ENCODE measurements at places on chromosomes 13 and 19. TPM values are rescaled to one million over a fixed set of nuclear protein-coding genes. Genes with fewer than 3 reads are reported as not detected.

NLRP11 gene
- not detected for total RNA-seq

PDX1 gene
- total RNA-seq = not detected

TSHZ3 gene
- total RNA-seq = 3.9 TPM

LRRC25 gene
- total RNA-seq = 6.8 TPM

SERTM1 gene
- 0.30 TPM for total RNA-seq

CAMSAP3 gene
- 0.55 TPM for total RNA-seq

GRCh38 chr19:34366738-34367623, 2.0 kb downstream of the GPI start:
- H3K4me1 ChIP-seq = peaks cover 50% of the 10 kb centered on the region
- H3K36me3 ChIP-seq = peaks cover 42% of the 10 kb centered on the region
- H3K27ac ChIP-seq = peak overlapping the region; percentile 83
- H3K27me3 ChIP-seq = no peaks in the 10 kb centered on the region

DNA sequence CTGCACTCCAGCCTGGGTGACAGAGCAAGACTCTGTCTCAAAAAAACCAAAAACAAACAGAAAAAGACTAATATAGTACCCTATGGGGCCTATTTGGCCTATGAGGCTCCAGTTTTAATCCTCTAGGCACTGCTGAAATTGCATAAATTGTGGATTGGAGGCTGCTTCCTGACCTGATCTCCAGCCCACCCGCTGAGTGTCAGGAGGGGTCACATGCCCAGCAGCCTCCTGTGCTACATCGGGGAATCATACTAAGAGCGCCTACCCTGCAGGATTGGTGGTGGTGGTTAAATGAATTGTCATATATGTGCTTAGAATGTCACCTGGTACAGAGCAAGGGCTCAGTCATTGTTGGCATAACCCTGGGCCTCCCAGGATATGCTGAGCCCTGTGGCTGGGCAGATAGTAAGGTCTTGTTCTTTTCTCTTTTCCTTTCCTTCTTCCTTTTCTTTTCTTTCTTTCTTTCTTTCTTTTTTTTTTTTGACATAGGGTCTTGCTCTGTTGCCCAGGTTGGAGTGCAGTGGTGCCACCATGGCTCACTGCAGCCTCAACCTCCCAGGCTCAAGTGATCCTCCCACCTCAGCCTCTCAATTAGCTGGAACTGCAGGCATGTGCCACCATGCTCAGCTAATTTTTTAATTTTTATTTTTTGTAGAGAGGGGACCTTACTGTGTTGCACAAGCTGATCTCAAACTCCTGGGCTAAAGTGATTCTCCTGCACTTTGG, 31.3 kb downstream of the LTBP4 start:
- H3K27ac ChIP-seq = no peak overlapping the region
- no peak for DNase-seq
- H3K27me3 ChIP-seq = no peaks in the 10 kb centered on the region
- H3K4me3 ChIP-seq = no peak overlapping the region
- H3K4me1 ChIP-seq = peaks cover 11% of the 10 kb centered on the region
- H3K36me3 ChIP-seq = peaks cover 6% of the 10 kb centered on the region

- no peak overlapping the region for H3K27ac ChIP-seq
- DNase-seq = no peak
- H3K27me3 ChIP-seq = no peaks in the 10 kb centered on the region
- no peaks in the 10 kb centered on the region for H3K36me3 ChIP-seq
- H3K4me3 ChIP-seq = no peak overlapping the region
Measured at GRCh38 chr13:20489185-20489820, 36.4 kb downstream of the CRYL1 start.

DNA sequence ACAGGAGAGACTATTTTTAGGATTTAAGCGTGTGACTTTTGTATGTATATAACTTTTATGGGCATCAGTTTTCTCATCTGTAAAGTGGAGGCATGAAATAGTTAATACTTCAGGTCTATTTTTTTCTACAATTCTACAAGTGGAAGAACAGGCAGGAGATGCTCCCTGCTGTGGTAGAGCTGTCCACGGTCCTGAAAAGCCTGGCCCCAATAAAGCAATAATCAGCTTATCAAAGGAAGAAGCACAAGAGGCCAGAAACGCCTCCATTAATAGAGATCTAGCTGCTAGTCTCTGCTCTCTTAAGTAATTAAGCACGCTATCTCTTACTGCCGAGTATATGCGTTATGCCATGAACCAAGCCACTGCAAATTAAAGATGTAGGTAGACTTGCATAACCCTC, 28.0 kb upstream of the WASF3 start:
- no peaks in the 10 kb centered on the region for H3K36me3 ChIP-seq
- no peaks in the 10 kb centered on the region for H3K4me1 ChIP-seq
- H3K4me3 ChIP-seq = no peak overlapping the region
- DNase-seq = no peak

DNA sequence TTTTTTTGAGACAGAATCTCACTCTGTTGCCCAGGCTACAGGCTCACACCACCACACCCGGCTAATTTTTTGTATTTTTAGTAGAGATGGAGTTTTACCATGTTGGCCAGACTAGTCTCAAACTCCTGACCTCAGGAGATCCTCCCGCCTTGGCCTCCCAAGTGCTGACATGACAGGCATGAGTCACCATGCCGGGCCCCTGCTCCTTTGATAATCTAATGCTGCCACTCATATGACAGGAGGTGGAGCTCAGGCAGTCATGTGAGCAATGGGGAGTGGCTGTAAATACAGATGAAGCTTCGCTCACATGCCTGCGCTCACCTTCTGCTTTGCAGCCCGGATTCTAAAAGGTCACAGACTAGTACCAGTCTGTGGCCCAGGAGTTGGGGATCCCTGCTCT, 25.1 kb downstream of the ARHGEF18 start:
- H3K4me3 ChIP-seq = no peak overlapping the region
- H3K4me1 ChIP-seq = no peaks in the 10 kb centered on the region
- H3K27ac ChIP-seq = no peak overlapping the region
- no peaks in the 10 kb centered on the region for H3K36me3 ChIP-seq
- no peaks in the 10 kb centered on the region for H3K27me3 ChIP-seq

DNA sequence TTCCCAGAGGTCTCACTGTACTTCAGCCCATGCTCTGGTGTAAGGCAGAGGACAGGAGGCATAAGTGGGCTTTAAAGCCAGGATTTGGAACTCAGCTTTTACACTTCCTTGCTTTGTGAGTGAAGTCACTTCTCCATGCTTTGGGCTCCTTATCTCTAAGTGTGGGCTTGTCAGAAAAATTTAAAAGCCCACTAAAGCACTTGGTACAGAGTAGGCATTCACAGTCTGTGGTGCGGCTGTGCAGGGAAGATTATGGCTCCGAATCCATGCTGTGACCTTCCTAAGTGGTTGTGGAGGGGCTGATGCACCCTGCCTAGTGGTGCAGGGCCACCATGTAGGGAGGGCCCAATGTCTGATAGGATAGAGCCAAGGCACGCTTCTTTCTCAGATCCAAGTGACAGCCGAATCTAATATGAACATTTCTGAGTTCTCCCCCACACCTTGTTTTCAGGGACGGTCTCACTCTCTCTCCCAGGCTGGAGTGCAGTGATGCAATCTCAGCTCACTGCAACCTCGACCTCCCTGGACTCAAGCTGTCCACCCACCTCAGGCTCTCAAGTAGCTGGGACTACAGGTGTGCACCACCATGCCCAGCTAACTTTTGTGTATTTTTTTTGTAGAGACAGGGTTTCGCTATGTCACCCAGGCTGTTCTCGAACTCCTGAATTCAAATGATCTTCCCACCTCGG, 6.9 kb downstream of the TIMM29 start:
- H3K27me3 ChIP-seq = no peaks in the 10 kb centered on the region
- H3K36me3 ChIP-seq = no peaks in the 10 kb centered on the region
- peaks cover 6% of the 10 kb centered on the region for H3K4me1 ChIP-seq
- H3K4me3 ChIP-seq = no peak overlapping the region

GRCh38 chr13:71213252-71213821, 653.7 kb downstream of the DACH1 start:
- H3K4me3 ChIP-seq = no peak overlapping the region
- H3K4me1 ChIP-seq = peaks cover 8% of the 10 kb centered on the region
- no peak for DNase-seq
- H3K27ac ChIP-seq = no peak overlapping the region
- no peaks in the 10 kb centered on the region for H3K27me3 ChIP-seq
- no peaks in the 10 kb centered on the region for H3K36me3 ChIP-seq

DNA sequence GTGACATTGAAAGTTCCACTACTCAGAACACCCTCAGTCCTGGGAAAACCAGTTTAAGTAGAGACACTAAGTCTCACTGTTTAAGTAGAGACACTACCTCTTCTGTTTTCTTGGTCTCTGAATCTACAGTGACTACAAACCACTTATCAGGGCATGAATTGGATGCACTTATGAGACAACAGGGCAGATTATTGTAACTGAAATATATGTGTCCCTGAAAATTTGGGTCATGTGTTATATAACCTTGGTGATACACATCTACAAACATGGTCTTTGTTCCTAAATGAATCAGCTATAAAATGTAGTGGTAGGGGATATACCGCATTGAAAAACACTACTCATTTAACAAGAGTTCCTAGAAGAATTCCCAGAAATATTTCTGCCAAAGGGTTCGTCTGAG, 55.7 kb downstream of the SERP2 start:
- no peaks in the 10 kb centered on the region for H3K4me1 ChIP-seq
- H3K27ac ChIP-seq = no peak overlapping the region
- no peak overlapping the region for H3K4me3 ChIP-seq
- no peak for DNase-seq
- no peaks in the 10 kb centered on the region for H3K27me3 ChIP-seq

DNA sequence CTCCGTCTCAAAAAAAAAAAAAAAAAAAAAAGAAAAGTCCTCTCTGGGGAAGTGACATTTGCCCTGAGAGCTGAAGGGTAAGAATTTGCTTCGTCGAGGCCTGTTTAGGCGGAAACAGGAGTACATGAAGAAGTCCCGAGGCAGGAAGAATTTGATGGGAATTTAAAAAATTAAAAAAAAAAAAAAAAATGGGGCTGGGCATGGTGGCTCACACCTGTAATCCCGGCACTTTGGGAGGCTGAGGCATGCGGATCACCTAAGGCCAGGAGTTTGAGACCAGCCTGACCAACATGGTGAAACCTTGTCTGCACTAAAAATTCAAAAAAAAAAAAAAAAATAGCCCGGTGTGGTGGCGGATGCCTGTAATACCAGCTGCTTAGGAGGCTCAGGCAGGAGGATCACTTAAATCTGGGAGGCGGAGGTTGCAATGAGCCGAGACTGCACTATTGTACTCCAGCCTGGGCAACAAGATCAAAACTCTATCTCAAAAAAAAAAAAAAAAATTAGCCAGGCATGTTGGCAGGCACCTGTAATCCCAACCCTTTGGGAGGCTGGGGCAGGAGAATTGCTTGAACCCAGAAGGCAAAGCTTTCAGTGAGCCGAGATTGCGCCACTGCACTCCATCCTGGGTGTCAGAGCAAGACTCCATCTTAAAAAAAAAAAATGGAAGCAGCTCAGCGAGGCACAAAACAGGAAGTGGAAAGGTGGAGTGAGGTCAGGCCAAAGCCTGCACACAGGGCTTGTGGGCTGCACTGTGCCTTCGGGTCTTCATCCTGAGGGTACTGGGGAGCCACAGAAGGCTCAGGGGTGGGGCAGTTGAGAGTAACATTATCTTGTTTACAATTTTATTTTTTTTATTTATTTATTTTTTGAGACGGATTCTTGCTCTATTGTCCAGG, 4.9 kb downstream of the BAX start:
- H3K27me3 ChIP-seq = no peaks in the 10 kb centered on the region
- H3K36me3 ChIP-seq = no peaks in the 10 kb centered on the region
- no peaks in the 10 kb centered on the region for H3K4me1 ChIP-seq
- DNase-seq = no peak
- H3K27ac ChIP-seq = no peak overlapping the region
- no peak overlapping the region for H3K4me3 ChIP-seq

GRCh38 chr19:46714444-46715106, 2.3 kb downstream of the PRKD2 start:
- no peak for DNase-seq
- H3K27me3 ChIP-seq = no peaks in the 10 kb centered on the region
- peak overlapping the region; percentile 90 for H3K27ac ChIP-seq
- no peaks in the 10 kb centered on the region for H3K36me3 ChIP-seq
- H3K4me1 ChIP-seq = no peaks in the 10 kb centered on the region

DNA sequence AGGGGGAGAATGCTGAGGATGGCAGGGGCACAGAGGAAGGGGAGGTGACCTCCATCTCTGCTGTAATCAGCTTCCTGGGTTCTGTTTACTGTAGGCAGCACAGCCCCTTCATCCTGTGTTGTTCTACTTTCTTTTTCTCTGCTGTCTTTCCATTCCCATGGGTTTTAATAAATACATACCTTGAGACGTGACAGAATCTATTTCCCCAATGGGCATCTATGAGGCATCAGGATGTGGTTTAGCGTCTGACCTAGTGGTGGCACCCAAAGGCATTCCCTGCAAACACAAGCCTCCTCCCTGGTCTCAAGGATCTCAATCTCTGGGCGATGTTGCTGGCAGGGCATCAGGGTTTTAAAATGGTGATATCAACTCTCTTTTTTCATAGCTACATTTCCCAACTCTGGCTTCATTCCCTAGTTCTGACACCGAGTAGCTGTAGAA, 60.8 kb downstream of the ALOX5AP start:
- H3K27me3 ChIP-seq = no peaks in the 10 kb centered on the region
- no peak overlapping the region for H3K27ac ChIP-seq
- peaks cover 11% of the 10 kb centered on the region for H3K4me1 ChIP-seq
- no peaks in the 10 kb centered on the region for H3K36me3 ChIP-seq

DNA sequence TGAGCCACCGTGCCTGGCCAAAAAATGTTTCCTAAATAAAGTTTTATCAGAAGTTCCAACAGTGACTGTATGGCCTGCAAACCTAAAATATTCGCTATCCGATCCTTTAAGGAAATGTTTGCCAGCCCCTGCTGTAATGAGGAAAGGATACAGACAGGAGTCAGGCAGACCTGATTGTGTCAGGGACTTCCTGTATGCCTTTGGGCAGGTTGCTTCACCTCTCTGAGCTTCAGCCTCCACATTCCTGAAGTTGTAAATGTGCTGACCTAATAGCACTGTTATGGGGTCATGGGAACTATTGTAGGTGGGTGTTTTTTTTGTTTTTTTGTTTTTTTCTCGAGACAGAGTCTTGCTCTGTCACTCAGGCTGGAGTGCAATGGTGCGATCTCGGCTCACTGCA, 6.2 kb downstream of the ABHD8 start:
- DNase-seq = no peak
- no peak overlapping the region for H3K4me3 ChIP-seq
- H3K36me3 ChIP-seq = peaks cover 6% of the 10 kb centered on the region
- H3K27ac ChIP-seq = no peak overlapping the region

DNA sequence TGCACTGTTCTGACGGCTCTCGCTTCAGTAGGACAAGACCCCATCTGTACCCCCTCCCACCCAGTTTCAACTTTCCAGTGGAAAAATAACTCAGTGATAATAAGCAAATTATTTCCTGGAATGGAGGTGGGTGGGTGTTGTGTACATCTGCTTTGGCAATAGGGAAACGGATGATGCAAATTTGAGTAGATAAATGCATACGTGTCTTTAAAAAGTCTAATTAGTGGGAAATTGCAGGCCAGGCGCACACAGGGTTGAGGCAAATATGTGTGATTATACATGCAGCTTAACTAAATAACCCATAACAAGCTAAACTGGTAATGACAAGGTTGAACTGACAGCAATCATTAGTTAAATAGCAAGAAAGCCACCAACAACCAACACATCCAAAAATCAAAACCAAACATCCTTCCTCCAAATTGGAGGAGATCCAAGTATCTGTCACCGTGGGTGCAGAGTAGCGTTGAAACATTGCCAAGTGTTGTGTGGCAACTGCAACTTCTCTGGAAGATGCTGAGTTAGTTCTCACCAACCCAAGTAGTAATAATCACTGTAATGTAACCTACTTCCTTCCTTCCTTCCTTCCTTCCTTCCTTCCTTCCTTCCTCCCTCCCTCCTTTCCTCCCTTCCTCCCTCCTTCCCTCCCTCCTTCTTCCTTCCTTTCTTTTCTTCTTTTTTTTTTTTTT, 54.6 kb downstream of the TRPM4 start:
- peaks cover 8% of the 10 kb centered on the region for H3K4me1 ChIP-seq
- peaks cover 36% of the 10 kb centered on the region for H3K36me3 ChIP-seq
- no peaks in the 10 kb centered on the region for H3K27me3 ChIP-seq
- no peak overlapping the region for H3K4me3 ChIP-seq
- no peak overlapping the region for H3K27ac ChIP-seq

Data from right atrium auricular region (tissue), 2 donors.